ENCODE measurements at places on chromosomes 11 and 22. TPM values are rescaled to one million over a fixed set of nuclear protein-coding genes. Genes with fewer than 3 reads are reported as not detected.

Gene CD6
- total RNA-seq, result under 0.01 TPM

Gene B3GAT1
- total RNA-seq, result not detected

Gene DTX4
- 4.8 TPM for total RNA-seq

Gene GAB4
- not detected for total RNA-seq

Gene HEPHL1
- not detected for total RNA-seq
